ENCODE measurements at places on chromosomes 2 and 18.

DNA sequence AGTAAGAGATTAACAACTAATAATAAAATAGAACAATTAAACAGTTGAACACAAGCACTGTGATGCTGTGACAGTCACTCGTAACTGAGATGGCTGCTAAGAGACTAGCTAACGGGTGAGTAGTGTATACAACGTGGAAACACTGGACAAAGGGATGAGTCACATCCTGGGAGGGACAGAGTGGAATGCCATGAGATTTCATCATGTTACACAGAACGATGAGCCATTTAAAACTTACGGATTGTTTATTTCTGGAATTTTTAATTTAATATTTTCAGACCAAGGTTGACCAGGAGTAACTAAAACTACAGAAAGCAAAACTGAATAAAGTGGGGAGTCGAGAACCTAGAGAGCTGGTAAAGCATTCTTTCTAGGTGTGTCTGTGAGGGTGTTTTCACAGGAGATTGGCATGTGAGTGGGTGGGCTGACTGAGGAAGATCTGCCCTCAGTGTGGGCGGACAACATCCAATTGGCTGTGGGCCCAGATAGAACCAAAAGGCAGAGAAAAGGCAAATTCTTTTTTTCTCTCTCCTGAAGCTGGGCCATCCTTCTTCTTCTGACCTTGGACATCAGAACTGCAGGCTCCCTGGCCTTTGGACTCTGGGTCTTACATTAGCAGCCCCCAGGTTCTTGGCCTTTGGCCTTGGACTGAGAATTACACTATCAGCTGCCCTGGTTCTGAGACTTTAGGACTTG, 14.6 kb downstream of the TMSB10 start:
- peak; percentile 41 for DNase-seq

DNA sequence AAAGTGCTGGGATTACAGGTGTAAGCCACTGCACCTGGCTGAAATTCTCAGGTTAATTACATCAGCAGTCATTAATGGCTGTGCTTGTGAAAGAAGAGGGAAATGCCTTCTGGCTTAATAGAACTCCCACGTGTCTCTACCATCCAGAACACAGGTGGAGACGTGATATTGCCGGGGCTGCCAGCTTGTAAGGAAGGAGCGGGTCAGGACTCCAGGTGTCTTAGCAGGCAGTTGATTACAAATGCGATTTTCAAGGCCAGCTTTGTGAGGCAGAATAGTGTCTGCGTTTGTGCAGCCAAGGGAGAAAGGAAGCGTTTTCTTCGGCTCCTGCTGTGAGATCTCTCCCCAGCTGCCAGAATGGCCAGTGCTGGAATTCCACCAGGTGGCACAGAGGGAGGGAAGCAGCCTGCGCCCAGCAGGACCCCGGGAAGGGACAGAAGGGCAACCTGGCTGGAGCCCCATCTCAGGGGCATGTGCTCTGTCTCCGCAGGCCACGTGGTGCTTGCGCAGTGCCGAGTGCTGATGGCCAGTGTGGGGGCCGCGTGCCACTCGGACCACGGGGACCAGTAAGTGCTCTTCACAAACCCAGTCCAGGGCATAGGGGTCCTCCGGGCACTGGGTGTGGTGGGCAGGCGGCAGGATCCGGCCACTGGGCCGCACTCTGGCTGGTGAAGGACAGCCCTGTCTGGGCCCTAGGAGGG, 3.7 kb upstream of the ESPNL start:
- no peak for DNase-seq

DNA sequence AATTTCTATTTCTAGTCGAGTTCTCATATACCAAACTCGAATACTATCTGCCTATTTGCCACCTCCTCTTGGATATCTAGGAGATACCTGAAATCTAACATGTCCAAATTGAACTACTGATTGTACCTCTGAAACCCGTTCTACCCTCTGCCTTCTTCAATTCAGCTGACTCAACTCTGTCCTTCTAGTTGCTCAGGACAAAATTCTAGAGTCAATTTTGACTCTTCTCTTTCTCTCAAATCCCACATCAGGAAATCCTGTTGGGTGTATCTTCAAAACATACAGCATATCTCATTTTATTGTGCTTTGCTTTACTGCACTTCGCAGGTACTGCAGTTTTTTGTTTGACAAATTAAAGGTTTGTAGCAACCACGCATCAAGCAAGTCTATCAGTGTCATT, 137.8 kb downstream of the ZAP70 start:
- DNase-seq = no peak

- no peak for DNase-seq
Observed at GRCh38 chr18:8977166-8977565, 125.3 kb upstream of the NDUFV2 start.

DNA sequence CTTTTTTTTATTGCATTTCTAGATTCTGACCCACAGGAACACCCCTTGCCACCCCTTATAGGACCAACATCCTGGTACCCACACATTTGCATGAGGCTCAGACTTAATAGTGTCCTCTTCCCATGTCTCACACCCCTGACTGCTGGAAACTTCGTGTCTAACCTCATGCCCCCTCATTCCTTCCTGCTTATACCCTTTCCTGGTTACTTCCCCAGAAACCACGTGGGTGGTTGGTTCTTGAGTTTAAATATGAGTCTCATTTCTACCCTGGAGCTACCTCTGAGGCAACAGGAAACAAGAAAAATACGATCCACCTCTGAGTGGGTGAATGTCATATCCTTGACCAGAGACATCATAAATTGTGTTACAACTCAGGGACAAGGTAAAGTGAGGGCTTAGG, 1.6 kb downstream of the TNP1 start:
- DNase-seq = no peak

GRCh38 chr2:169001116-169001815, 29.9 kb downstream of the ABCB11 start:
- DNase-seq = no peak

- no peak for DNase-seq
Observed at GRCh38 chr2:143463719-143464118, 334.5 kb downstream of the ARHGAP15 start.

DNA sequence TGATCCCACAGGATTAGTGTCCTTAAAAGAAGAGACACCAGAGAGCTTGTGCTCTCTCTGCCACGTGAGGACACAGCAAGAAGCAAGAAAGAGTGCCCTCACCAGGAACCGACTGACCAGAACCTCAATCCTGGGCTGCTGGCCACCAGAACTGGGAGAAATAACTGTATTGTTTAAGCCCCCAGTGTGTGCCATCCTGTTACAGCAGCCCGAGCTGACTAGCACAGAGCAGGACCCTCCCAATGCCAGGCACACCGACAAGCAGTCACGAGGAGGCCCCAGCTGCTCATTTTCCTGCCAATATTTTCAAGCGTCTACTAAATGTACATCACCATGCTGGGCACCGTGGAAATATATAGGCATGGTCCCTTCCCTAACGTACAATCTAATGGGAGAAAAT, 17.1 kb downstream of the FAM178B start:
- DNase-seq = no peak

DNA sequence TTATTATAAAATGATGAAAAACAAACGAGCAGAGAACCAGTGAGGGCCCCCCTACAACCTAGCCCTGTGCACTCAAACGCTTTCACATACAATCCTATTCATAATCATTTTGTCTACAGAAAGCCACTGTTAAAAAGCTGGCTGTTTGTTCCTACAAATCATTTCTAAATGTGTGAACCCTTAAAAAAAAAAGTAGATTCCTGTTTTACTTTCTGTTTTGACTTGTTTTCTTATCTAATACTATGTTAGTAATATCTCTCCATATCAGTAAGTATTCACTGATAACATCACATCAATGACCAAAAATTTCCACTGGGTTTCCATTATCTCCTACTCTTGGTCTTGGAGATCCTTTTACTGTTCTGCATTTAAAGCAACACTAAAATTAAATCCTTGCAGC, 128.8 kb upstream of the TTC39C start:
- no peak for DNase-seq

DNA sequence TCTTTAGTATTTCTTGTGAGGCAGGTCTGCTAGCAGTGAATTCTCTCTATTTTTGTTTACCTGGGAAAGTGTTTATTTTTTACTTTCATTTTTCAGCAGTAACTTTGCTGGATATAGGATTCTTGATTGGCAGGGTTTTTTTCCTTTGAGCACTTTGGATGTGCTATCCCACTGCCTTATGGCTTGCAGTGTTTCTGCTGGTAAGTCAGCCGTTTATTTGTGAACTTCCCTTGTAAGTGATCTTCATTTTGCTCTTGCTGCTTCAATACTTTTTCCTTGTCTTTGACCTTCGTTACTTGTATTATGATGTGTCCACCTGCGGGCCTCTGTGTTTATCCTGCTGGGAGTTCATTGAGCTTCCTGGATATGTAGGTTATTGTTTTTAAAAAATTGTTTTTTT, 54.7 kb downstream of the SLC66A2 start:
- no peak for DNase-seq

DNA sequence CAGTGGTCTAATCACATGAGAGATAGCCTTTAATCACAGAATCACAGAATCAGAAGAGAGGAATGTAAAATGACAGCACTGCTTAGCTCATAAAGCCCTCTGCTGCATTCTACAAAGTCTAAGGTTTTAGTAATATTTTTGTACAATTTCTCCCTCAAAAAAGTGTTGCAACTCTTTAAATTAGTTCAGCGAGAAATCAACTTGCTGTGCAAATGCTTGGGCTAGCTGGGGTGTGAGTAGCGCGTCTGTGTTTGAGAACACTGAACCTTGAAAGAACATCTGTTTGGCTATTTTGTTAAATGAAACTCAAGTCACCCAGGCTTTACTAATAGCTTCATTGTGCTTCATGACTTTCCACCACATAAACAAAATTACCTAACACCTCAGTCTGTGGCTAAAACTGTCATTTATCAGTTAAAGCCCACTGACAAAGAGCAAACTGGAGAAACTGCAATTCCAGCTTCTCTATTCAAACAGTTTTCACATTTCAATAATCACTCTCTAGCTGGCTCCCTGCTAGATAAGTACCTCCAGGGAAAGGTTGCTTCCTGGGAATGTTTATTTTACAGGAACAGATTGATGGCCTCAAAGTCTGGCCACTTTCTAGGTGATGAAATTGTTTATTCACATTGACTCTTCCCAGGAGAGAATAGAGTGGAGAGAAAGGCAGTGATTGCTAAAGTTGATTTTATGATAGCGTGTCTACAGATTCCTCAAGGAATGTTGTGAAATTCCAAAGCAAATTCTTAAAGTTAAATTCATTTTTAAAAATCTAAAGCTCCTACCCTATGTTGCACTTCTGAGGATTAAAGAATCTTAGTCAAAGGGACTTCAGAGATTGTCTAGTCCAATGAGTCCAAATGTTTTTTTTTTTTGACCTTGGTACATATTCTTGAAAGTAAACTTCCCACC, 36.0 kb upstream of the STAT1 start:
- DNase-seq = no peak

GRCh38 chr18:55695091-55695490, 107.1 kb upstream of the TCF4 start:
- no peak for DNase-seq

DNA sequence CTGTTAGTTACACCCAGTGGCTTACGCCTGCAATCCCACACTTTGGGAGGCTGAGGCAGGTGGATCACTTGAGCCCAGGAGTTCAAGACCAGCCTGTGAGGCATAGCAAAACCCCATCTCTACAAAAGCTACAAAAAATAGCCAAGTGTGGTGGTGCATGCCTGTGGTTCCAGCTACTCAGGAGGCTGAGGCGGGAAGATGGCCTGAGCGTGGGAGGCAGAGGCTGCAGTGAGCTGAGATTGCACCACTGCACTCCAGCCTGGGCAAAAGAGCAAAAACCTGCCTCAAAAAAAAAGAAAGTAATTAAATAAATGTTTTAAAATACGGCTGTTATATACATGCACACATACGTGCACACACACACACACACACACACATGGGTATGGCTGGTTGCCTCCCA, 194.8 kb downstream of the HDAC4 start:
- DNase-seq = no peak

GRCh38 chr2:235449568-235449967, 44.3 kb upstream of the AGAP1 start:
- no peak for DNase-seq

GRCh38 chr2:148926291-148926961, 51.4 kb downstream of the KIF5C start:
- DNase-seq = peak; percentile 29

DNA sequence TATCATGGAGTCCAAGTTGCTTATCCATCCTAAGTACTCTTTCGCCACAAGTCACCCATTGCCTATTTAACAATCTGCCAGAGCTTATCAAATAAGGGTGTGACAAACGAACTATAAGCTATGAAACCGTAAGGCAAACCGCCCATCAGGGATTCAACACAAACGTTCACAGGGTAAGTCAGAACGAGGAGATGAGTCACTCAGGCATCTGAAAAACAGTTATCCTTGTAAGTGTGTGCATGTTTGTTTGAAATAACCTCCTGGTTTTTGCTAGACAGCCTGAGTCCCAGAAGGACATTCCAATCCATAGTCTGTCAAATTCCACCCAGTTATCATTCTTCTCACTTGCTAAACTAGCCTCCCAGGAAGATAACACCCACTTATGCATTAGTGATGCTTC, 299.1 kb downstream of the PAX3 start:
- DNase-seq = no peak

DNA sequence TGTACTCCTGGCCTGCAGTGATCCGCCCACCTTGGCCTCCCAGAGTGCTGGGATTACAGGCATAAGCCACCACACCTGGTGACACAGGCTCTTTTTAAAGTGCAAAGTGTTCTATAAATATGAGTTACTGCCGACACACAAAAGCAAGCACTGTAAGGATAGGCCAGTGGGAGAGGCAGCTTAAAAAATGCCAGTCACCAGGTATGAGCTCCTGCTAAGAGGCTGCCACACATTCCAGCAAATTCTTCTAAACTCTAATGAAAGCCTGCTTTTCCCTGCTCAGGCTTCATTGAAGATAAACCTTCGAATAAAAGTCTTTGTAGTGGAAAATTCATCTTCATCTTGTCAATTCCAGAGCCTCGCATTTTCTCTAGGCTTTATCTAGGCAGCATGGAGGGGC, 203.0 kb upstream of the PID1 start:
- no peak for DNase-seq

- no peak for DNase-seq
Observed at GRCh38 chr2:5520463-5520972, 171.7 kb upstream of the SOX11 start.

- DNase-seq = no peak
Observed at GRCh38 chr2:222433332-222434173, 9.2 kb downstream of the SGPP2 start.

- no peak for DNase-seq
Observed at GRCh38 chr2:68811364-68811763, 59.8 kb downstream of the BMP10 start.
